Heart left ventricle (tissue), 16 donors: ENCODE measurements at places on chromosomes 13 and 19.
A peak's percentile ranks its signal among the peaks of the same experiment; 100 is the strongest.

- no peak for DNase-seq
Observed at GRCh38 chr13:26200811-26201210, 21.3 kb downstream of the RNF6 start.

DNA sequence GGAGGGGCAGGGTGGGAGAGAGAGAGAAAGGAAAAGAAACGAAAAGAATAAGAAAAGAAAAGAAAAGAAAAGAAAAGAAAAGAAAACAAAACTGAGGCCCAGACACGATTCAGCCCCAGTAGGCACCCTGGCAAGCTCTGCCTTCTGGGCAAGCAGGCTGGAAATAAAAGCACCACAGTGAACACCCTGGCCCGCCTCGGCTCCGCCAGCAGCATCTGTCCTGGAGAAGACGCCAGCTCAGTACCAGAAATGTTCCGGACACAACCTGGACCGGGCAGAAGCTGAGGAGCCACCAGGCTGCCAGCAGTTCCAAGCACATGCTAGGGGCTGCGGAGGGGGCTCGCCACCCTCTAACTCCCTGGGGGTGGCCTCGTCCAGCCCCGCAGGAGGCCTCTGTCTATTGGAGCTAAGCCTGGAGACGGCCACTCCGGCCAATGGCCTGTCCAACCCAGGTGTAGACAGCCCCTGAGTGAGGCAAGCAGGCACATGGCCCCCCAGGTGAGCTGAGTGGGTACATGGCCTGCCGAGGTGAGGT is 11.4 kb upstream of the CPAMD8 start:
- no peak for DNase-seq

- DNase-seq: no peak
Observed at GRCh38 chr19:58453743-58454142, 2.3 kb downstream of the ZNF324B start.

DNA sequence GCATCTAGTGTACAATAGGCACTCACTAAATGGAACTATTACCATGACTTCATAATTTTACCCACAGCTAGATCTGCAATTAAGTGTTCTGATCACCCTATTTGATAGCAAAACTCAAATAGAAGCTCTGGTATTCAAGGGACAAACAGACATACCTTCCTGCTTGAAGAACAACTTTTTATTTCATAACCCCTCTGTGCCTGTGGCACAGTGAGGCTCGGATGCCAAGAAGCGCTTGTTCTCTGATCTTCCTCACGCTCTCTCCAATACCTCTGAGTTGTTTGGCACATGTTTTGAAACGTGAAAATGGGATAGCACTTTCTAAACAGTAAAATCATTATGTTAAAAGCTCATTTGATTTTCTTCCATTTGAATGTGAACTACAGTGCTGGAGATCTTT is 232.0 kb downstream of the KLF5 start:
- no peak for DNase-seq

DNA sequence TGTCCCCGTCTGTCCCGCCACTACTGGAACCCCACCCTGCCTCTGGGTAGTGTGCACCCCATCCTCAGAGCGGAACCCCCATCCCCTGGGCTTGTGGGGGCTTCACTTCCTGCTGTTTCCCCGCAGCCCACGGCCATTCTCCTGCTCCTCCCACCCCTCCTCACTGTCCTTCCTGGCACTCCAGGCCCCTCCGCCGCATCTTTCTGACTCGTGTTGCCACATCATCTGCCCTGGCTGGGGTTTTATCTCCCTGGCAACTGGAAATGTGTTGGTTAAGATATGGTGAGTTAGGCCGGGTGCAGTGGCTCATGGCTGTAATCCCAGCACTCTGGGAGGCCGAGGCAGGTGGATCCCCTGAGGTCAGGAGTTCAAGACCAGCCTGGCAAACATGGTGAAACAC is 37.3 kb downstream of the KDM4B start:
- no peak for DNase-seq

DNA sequence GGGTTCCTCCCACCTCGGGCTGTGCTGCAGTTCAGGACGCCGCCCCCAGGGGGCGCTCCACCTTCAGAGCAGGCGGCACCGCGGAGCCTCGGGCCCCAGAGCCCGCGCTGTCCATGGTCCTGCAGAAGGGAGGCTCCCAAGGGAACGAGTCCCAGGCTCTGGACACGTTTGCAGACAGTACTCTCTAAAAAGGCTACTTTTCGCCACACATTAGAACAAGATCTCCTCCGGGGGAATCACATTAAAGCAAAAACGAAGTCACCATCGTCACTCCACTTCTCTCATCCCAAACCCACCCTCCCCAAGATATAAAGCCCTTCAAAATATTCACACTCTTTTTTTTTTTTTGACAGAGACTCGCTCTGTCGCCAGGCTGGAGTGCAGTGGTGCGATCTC is 4.6 kb upstream of the SIGLEC10 start:
- peak; percentile 81 for DNase-seq

DNA sequence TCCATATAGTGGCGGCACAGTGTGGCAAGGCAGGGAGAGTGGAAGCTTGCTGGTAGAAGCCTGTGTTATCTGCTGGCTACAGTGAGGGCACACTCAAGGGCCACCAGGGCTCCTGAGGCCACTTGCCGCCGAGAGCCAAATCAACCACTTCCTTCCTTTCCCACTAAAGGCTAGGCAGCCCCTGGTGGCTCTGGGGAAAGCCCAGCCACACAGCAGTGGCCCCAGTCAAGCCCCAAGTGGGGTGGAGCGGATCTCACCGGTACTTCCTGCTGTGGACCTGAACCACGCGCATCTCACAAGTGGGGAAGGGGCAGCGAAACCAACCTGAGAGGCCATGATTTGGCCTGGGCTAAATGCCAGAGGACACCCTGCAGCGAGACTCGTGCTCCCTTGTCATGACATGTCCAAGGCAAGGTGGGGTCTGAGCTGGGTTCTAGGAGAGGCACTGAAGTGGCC is 21.9 kb upstream of the SLC35E1 start:
- no peak for DNase-seq
